MCF 10A (cell line): ENCODE measurements at places on chromosomes 1 and 21. TPM values are rescaled to one million over a fixed set of nuclear protein-coding genes. Genes with fewer than 3 reads are reported as not detected.

The TNFAIP8L2 gene
- not detected in 2 replicates for total RNA-seq

GRCh38 chr1:45569962-45570581 lies 13.8 kb upstream of the NASP start:
- no peaks in the 10 kb centered on the region for H3K4me1 ChIP-seq
- H3K27me3 ChIP-seq: no peaks in the 10 kb centered on the region
- H3K4me3 ChIP-seq: no peak overlapping the region
- DNase-seq: peak; percentile 77

DNA sequence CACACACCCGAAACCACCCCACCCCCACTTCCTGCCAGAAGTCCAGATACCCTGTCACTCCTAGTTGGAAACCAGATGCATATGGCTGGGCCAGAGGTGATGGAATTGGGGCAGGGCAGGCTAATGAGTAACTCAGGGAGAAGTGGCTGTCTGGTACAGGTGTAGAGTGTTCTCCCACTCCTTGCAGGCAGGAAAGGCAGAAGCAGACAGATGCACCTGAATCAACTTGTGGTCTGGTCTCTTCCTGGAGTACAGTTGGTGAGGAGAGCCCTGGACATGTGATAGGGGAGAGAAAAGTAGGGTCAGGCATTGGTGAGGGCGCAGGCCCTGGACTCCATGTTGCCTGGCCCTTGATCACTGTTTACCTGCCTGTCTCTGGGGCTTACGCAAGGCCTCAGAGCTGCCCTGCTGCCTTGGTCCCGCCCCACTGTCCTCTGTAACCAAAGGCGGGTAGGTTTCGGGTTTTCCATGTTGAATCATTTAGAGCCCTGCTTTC lies 2.5 kb downstream of the CGN start:
- peak; percentile 71 for DNase-seq
- no peaks in the 10 kb centered on the region for H3K27me3 ChIP-seq
- no peak overlapping the region for H3K4me3 ChIP-seq
- peaks cover 4% of the 10 kb centered on the region for H3K36me3 ChIP-seq
- peaks cover 28% of the 10 kb centered on the region for H3K4me1 ChIP-seq

The OR10K1 gene
- total RNA-seq: not detected in 2 replicates

The DCDC2B gene
- not detected in 2 replicates for total RNA-seq

DNA sequence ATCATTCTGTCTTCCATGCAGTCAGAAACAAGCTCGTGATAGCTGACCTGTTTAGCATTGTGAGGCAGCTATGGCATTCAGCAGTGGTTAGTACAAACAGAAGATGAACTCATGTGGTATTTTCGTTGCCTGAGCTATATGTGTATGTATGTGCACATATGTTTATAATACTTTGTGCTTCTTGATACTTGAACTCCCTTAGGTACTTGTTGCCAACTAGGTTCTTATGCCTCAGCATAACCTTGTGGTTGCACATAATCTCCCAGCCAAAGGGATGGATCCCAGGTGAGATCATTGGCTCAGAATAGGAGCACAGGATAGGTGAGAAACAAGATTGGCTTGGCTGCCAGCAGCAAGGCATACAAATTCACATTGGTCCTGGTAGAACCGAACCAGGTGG lies 86.1 kb downstream of the VPS26C start:
- no peak overlapping the region for H3K4me3 ChIP-seq
- H3K27ac ChIP-seq: no peak overlapping the region
- H3K27me3 ChIP-seq: no peaks in the 10 kb centered on the region
- H3K36me3 ChIP-seq: peaks cover 56% of the 10 kb centered on the region
- no peak for DNase-seq

- no peak for DNase-seq
- no peak overlapping the region for H3K27ac ChIP-seq
- H3K36me3 ChIP-seq: no peaks in the 10 kb centered on the region
- no peak overlapping the region for H3K4me3 ChIP-seq
Measured at GRCh38 chr1:183349201-183349711, 68.9 kb downstream of the NMNAT2 start.
